ENCODE measurements at places on chromosomes 11 and 22.
A peak's percentile ranks its signal among the peaks of the same experiment; 100 is the strongest.

DNA sequence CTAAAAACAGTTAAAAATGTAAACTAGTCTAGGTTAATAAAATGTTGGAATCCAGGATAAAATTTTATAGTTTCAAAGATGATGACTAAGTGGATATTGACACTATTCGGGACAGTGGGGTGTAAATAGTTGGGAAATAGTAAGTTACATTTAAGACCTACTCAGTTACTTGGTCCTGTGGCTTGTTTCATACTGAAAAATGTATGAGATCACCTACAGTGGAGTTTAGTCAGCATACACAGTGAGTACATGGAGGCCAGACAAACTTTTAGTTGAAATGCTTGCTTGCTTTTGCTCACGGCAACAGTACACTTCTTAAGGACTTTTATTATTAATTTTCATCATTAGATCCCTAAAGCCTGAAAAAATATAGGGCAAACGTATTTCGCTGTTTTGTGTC, 16.1 kb downstream of the TRIM22 start:
- no peak for DNase-seq

DNA sequence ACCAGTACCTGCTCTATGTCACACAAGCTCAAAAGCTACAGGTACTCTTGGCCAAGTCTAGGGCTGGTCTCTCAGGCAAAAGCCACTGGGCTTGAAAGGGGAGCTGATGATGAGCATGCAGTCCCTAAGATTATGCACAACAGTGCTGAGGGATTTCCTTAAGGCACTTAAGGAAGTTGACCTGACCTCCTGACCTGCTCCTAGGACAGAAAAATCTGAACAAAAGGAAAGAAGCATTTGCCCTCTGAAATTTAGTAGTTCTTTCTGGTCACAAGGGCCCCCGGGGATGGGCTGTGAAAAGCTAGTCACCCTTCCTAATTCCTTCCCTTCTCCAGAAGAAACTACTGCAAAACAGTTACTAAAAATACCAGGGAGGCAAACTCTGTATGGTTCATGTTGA, 83.6 kb upstream of the PHOX2A start:
- no peak for DNase-seq

DNA sequence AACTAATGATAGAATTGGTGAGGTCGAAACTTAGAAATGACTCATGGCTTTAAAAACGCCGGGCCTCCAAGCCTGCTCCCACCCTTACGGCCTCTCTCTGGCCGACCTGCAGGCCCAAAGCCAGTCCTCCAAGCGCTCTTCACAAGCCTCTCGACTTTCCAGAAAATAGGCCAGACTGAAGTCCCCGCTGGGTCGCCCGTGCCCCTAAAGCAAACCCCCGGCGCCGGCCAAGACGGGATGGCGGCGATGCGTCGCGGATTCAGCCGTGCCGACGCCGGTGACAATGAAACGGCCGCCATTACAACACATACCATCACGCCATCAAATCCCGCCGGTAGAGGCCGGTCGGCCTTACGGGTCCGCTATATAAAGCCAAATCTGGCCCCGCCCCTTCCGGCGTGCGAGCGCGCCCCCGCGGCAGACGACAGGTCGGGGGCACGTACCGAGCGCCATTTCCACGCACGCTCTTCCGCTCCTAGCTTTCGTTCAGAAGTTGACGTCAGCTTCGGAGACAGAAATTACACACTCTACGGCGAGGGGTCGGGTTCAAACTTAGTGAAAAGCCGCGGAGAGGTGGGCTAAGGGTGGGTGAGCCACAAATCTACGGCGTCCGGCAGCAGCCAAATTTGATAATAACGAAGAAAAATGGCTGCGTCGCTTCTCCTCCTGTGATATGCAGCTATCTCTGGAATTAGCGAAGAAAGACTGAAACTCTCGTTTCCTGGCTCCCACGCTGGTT, at the start of gene RPL3:
Gene RPL3, minus strand, starts transcription at position 340 of the 739 bp plus-strand sequence. Its CDS starts 26 bp downstream, at position 314.
- DNase-seq: peak; percentile 96

- no peak for DNase-seq
Observed at GRCh38 chr22:21634081-21634480, 1.5 kb downstream of the CCDC116 start.

GRCh38 chr11:129225190-129225589, 33.1 kb upstream of the ARHGAP32 start:
- DNase-seq: peak; percentile 91

DNA sequence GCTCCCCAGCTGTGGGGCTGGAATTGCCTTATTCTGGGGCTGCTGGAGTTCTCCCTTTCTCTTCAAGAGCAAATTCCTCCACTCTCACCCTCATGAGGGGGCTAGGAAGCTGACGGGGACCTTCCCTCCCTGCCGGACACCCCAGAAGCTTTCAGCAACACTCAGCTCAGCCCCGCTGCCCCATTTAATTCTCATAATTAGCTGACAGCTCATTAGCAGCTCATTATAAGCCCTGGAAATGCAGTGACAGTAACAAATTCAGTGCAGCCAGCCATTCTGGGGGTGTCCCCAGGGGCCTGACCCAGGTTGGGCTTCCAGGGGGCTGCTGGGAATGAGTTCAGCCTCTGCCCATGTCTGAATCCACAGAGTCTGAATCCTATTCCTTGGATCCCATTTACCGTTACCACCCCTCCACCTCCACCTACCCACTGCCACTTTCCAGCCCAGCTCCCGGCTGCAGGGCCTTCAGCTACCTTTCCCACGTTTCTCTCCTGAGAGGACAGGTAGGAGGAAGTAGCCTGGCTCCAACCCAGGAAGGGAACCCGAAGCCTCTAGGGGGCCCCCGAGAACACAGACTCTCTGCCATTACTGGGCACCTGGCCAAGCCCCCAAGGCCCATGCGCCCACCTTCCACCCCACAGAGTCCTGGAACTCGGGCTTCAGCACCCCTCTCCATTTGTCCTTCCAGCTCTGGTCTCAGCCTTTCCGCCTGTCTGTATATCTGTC, 101.7 kb upstream of the LMO1 start:
- DNase-seq: no peak

Data from mammary epithelial cell (primary cell).